Activated CD4-positive, alpha-beta T cell treated with anti-CD3 and anti-CD28 coated beads, Interleukin-2, amount 10 ng/mL, durations not matched to agents 7 days and 5 days (primary cell): ENCODE measurements at places on chromosomes 2 and 18. TPM values are rescaled to one million over a fixed set of nuclear protein-coding genes. Genes with fewer than 3 reads are reported as not detected.

The OTOS gene
- not detected for total RNA-seq

The FMNL2 gene
- total RNA-seq: 0.64 TPM

The CD207 gene
- total RNA-seq: not detected

The KLHL14 gene
- total RNA-seq: not detected

The PLEK gene
- total RNA-seq: 0.60 TPM

The RGPD4 gene
- total RNA-seq: 0.02 TPM

The GPR155 gene
- total RNA-seq: 38.1 TPM

The SPEG gene
- 2.0 TPM for total RNA-seq

The GAREM2 gene
- 2.9 TPM for total RNA-seq

The IL36RN gene
- total RNA-seq: not detected

GRCh38 chr2:17299891-17300540 is 218.2 kb downstream of the RAD51AP2 start:
- H3K36me3 ChIP-seq: no peaks in the 10 kb centered on the region
- no peak overlapping the region for H3K4me3 ChIP-seq
- H3K4me1 ChIP-seq: no peaks in the 10 kb centered on the region
- DNase-seq: no peak
- H3K27ac ChIP-seq: no peak overlapping the region

DNA sequence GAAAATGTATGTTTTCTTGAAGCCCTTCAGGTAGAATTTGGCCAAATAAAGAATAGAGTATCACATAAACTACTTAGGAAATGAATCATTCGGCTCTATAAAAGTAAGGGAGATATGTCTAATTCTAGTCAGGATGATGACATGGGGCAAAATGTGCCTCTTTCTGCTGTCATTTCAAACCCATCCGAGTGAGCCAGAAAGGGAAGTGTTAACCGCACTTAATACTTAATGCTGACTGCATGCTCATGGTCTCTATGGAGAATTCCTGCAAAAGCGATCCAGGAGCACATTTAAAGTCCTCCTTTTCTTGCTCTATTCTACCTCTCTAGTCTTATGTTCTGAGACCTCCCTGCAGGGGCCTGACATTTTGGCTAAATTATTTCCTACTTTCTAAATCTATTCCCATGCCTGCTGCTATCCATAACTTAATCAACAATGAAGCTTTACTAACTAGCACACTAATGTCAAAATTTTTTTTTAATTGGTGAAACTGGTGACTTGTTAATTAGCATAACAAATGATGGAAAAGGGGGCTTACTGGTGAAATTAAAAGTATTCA is 127.4 kb downstream of the CDC42EP3 start:
- H3K27me3 ChIP-seq: peaks cover 9% of the 10 kb centered on the region
- no peaks in the 10 kb centered on the region for H3K4me1 ChIP-seq
- H3K36me3 ChIP-seq: peaks cover 4% of the 10 kb centered on the region
- H3K4me3 ChIP-seq: no peak overlapping the region

DNA sequence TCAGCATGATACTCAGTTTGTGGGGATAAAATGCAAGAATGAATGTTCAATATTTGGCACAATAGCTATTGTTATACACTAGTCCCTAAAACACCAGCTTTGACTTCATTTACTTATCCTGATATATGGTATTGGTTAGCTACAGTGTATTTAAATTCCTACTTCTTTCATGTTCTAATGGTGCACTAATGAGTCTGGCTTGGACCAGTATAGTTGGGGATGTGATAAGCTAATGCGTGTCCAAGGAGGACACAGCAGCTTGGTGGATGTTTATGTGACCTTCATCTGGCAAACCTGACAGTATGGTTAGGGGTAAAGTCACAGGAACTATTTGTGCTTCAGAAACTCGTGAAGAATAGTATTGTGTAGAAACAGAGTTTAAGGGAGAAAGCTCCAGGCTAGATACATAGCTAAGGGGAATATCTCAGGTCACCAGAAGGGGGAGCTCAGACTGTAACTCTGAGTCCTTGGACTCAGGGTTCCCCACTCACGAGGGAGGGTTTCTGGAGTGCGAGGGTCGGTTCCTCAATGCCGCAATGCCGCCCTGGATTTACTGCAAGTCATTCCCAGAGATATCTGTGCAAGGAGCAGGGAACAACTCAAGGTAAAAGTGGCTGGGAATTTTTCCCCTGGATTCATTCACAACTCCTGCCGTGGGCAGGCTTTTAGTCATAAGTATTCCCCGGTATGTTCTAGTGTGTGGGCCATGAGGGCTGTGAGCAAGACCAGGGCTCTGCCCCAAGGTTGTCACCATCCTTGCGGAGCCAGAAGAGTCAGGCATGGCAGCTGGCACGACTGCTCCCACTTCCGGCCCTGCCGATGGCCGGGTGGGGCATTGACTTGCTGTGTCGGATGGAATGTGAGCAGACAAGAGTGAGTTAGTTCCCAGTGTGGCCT is 14.5 kb downstream of the IL1R2 start:
- H3K4me1 ChIP-seq: peaks cover 14% of the 10 kb centered on the region
- H3K27ac ChIP-seq: no peak overlapping the region
- H3K36me3 ChIP-seq: peaks cover 3% of the 10 kb centered on the region
- H3K27me3 ChIP-seq: no peaks in the 10 kb centered on the region
- DNase-seq: peak; percentile 47

DNA sequence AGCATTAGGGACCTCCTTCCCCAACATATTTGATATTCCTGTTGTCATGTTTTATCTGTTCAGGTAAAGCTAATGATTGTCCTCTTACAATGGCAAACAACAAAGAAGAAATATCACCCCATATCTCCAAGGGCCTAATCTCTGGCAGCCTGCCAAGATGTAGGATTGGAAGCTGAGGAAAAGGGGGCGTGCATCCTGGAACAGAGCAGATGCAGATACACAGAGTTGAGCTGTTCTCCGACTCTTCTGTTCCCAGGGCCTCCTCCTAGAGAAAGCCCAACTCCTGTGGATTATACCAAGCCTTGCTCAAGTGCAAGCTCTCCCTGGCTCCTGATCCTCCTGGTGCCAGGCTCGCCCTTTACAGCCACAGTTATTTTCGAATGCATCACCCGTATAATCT is 35.2 kb upstream of the CD207 start:
- H3K36me3 ChIP-seq: no peaks in the 10 kb centered on the region
- H3K4me3 ChIP-seq: no peak overlapping the region
- no peak for DNase-seq
- peaks cover 3% of the 10 kb centered on the region for H3K4me1 ChIP-seq
- H3K27ac ChIP-seq: no peak overlapping the region

DNA sequence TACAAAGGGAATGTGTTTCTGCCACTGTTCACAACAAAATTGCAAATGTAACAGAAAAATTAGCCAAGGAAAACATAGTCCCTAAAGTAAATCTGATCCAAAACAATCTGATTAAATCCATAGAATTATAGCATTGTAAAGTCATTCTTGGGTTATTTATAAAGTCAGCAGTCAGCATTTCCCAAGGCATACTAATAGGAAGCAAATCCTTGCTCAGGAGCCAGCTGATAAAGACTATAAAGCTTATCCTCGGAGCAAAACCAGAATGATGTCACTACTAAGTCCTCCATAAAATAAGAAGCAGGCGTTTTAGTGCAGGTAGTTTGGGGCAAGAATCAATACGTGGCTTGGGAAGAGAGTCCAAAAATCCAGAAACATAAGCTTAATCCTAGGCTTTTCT is 67.3 kb upstream of the CSRNP3 start:
- no peak overlapping the region for H3K27ac ChIP-seq
- DNase-seq: no peak
- no peaks in the 10 kb centered on the region for H3K36me3 ChIP-seq
- no peak overlapping the region for H3K4me3 ChIP-seq

- peak overlapping the region; percentile 74 for H3K27ac ChIP-seq
- no peaks in the 10 kb centered on the region for H3K36me3 ChIP-seq
- H3K4me3 ChIP-seq: peak overlapping the region; percentile 36
- DNase-seq: no peak
- H3K4me1 ChIP-seq: peaks cover 18% of the 10 kb centered on the region
- H3K27me3 ChIP-seq: peaks cover 76% of the 10 kb centered on the region
These were observed 948 bp upstream of the GATA6 start for GRCh38 chr18:22168360-22168921.

DNA sequence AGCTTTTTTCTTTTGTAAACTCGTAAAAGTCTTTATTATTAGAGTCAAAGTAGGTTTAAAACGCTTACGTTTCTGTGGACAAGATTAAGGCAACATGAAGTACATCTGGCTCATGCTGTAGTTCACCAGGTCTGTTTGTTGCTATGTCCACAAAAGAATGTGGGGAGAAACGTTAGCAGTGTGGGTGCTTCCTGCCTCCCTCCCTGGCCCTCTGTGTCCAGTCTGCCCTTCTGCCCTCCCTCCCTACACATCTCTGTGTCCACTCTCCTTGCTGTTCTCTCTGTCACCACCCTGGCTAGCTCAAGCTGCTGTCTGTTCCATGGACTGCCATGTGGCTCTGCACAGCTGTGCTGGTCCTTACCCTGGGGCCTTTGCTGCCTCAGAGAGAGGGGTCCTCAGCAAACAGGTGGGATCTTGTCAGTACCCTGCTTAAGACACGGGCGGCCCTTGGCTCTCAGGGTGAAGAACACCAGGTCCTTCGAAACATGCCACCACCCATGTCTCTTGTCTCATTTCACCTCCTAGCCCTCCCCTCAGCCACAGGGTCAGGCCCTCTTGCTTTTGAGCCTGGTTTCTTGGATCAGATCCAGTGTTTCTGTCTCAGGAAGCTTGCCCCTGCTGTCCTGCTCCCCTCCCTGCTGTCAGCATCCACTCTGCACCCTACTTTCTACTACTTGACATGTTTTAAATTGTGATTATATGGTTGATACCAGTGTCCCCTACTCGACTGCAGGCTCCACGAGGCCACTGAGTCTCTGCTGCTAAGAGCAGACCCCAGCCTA is 79.2 kb downstream of the LIMS1 start:
- no peak for DNase-seq
- H3K27ac ChIP-seq: peak overlapping the region; percentile 78
- H3K4me1 ChIP-seq: peaks cover 80% of the 10 kb centered on the region

GRCh38 chr2:3130889-3131635 is 246.6 kb downstream of the EIPR1 start:
- no peak overlapping the region for H3K4me3 ChIP-seq

GRCh38 chr18:48445540-48445939 is 36.4 kb upstream of the ZBTB7C start:
- DNase-seq: peak; percentile 81
- peaks cover 4% of the 10 kb centered on the region for H3K4me1 ChIP-seq
- H3K27me3 ChIP-seq: peaks cover 33% of the 10 kb centered on the region
- H3K27ac ChIP-seq: no peak overlapping the region
- H3K36me3 ChIP-seq: no peaks in the 10 kb centered on the region

- H3K4me1 ChIP-seq: no peaks in the 10 kb centered on the region
- no peaks in the 10 kb centered on the region for H3K36me3 ChIP-seq
- H3K27ac ChIP-seq: no peak overlapping the region
- DNase-seq: no peak
These were observed 40.5 kb upstream of the KIDINS220 start for GRCh38 chr2:8877894-8878293.

- no peak for DNase-seq
- no peaks in the 10 kb centered on the region for H3K4me1 ChIP-seq
- no peaks in the 10 kb centered on the region for H3K36me3 ChIP-seq
- no peak overlapping the region for H3K4me3 ChIP-seq
- no peak overlapping the region for H3K27ac ChIP-seq
- no peaks in the 10 kb centered on the region for H3K27me3 ChIP-seq
These were observed 465.0 kb downstream of the ZEB2 start for GRCh38 chr2:144054911-144055310.

GRCh38 chr2:119372778-119373568 is 6.2 kb downstream of the DBI start:
- H3K27me3 ChIP-seq: no peaks in the 10 kb centered on the region
- H3K4me3 ChIP-seq: no peak overlapping the region
- no peak overlapping the region for H3K27ac ChIP-seq
- H3K36me3 ChIP-seq: peaks cover 66% of the 10 kb centered on the region
- DNase-seq: no peak
- H3K4me1 ChIP-seq: peaks cover 18% of the 10 kb centered on the region

GRCh38 chr2:185610301-185610700 is 128.3 kb upstream of the FSIP2 start:
- no peaks in the 10 kb centered on the region for H3K36me3 ChIP-seq
- H3K4me1 ChIP-seq: no peaks in the 10 kb centered on the region
- H3K27ac ChIP-seq: no peak overlapping the region
- no peak for DNase-seq

GRCh38 chr2:215677481-215677880 is 241.6 kb upstream of the FN1 start:
- no peak overlapping the region for H3K27ac ChIP-seq
- no peak for DNase-seq
- H3K27me3 ChIP-seq: peaks cover 5% of the 10 kb centered on the region
- H3K36me3 ChIP-seq: peaks cover 4% of the 10 kb centered on the region
- no peak overlapping the region for H3K4me3 ChIP-seq

DNA sequence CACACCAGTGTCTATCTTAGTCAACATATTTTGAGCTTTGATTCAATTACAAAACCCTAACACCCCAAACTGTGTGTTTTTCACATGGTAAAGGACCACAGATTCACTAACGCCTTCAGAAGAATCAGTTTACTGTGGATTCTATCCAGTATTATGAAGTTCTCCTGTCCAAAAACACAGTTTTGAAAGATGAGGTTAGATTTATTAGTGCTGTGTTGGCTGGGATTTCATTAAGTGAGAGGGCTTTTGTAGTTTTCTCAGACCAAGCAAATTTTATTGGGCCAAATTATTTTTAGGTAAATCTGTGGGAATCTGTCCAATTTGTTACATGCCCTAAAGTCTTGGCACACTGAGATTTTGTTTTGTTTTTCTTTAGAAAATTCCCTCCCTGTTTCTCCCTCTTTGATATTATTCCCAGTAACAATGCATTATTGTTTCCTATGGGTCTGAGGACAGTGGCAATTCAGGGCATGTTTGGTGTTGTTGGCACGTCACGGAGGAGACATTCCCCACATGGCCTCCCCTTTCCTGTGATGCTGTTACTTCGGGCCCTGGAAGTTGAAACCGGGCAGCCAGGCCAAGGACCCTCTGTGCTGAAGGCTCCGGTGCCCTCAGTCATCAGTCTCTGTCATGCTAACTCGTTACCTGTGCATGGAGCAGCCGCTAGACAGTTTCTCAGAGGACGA is 87.5 kb upstream of the ALKAL2 start:
- DNase-seq: no peak
- no peak overlapping the region for H3K4me3 ChIP-seq
- H3K27ac ChIP-seq: no peak overlapping the region
- no peaks in the 10 kb centered on the region for H3K36me3 ChIP-seq
